Fibroblast of skin of right quadriceps (primary cell): ENCODE measurements at places on chromosomes 5 and 9.

- DNase-seq, result no peak
Measured at GRCh38 chr9:79858508-79858907, 286.7 kb downstream of the TLE4 start.

- DNase-seq, result no peak
Measured at GRCh38 chr5:106755789-106756188, 914.9 kb downstream of the EFNA5 start.

- no peak for DNase-seq
Measured at GRCh38 chr9:36056896-36057295, 20.2 kb downstream of the RECK start.

DNA sequence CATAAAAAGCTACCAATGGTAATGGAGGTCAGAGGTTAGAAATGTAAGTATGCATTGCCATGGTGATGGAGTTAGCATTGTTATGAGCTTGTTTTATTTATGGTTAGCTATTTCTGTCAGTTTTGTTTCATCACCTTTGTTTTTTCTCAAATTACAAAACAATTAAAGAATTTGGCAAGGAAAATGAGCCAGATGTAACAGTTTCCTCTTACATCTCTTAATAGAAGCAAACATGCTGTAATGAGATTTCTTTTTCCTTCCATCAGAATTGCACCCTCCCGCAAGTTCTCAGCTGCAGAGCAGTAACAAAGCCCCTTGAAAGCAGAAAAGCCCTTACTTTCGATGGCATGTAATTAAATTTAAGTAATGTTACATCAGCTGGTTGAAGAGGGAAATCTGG, 233.0 kb downstream of the SGCD start:
- DNase-seq, result peak; percentile 18

- no peak for DNase-seq
Measured at GRCh38 chr5:2095011-2095410, 212.3 kb upstream of the IRX4 start.

- DNase-seq, result no peak
Measured at GRCh38 chr5:12659686-12660085, 755.4 kb upstream of the CTNND2 start.

- no peak for DNase-seq
Measured at GRCh38 chr5:178113841-178114324, 551 bp downstream of the N4BP3 start.
